NCI-H774 (cell line): ENCODE measurements at places on chromosomes 6 and 20.

DNA sequence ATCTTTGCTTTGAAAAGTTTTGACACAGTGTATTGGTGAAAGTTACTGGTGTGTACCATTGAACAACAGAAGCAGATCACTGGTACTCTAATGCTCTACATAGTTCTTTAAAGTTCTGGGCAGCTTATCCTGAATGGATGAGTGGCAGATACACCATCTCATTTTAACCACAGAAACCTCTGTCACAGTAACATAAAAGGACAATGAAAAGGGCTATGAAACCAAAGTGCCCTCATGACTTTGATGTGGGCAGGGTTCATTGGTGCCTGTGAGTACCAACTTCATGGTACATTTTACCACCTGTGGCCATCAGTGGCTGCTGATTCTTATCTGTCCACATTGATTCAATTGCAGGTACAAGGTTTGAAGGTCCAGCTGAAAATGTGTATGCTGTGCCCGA is 285.7 kb upstream of the PREP start:
- no peak for DNase-seq

DNA sequence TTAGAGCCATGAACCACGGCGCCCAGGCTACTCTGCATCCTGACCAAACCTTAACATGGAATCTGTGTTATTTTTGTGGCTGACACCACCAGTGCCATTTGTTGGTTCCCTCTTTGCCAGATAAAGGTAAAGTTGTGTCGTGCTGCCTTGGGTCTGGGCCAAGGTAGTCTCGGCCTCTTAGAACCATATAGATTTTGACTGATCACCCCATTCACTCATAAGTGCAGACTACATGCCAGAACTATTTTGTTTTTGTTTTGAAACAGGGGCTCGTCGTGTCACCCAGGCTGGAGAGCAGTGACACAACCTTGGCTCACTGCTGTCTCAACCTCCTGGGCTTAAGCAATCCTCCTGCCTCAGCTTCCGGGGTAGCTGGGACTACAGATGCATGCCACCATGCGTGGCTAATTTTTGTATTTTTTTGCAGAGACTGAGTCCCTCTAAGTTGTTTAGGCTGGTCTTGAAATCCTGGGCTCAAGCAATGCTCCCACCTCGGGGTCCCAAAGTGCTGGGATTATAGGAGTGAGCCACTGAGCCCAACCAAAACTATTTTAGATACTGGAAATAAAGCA is 19.2 kb upstream of the RIPOR3 start:
- no peak for DNase-seq

GRCh38 chr20:53281557-53282117 is 309.5 kb downstream of the TSHZ2 start:
- no peak for DNase-seq

DNA sequence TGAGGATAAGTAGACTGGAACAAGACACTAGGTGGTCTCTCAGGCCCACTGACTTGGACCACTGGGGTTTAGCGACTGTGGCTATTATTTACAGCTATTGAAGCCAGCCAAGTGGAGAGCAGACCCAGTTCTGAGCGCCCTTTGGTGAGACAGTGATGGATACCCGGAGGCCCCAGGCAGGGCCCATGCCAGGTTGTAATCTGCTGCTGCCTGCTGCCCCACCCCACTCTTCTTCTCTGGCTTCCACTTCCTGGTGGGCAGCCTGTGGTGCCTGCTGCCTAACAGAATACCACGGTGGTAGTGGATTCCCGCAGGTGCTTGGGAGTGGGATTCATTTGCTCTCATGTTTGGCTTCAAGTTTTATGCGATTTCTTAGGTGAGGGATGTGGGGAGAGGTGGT is 570 bp downstream of the RAB44 start:
- DNase-seq, result no peak

DNA sequence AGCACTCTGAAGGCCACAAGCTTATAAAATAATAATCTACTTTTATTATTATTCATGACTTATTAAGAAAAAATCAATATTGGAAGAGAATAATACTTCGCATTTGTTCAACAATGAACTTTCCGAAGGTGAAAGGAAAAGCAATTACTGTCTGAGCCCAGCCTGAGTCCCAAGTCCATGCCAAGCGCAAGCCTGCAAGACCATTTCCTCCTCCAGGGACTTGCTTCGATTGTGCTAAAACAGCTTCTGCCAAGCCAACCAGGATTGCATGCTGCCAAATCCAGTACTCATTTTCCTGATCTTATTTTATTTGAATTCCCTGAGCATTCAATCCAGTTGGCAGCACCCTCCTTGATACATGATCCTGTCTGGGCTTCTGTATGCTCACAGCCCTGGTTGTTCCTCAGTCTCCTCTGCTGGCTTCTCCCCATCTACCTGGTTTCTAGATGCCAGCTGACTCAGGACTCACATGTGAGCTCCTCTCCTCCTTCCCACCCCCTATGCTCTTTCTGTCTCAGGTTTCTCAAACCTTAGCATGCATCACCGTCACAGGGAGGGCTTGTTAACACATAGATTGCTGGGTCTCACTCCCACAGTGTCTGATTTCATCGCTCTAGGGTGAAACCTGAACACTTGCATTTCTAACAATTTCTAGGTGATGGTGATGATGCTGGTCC is 55.9 kb upstream of the PSMF1 start:
- DNase-seq, result no peak

DNA sequence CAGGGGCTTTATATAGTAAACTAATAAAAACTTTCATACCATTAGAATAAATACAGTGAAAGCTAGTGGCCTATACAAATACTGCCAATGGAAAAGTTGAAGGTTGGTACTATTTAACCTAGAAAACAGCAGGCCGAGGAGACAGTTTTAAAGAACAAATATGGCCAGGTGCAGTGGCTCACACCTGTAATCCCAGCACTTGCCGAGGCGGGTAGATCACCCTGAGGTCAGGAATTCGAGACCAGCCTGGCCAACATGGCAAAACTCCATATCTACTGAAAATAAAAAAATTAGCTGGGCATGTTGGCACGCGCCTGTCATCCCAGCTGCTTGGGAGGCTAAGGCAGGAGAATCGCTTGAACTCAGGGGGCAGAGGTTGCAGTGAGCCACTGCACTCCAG is 24.8 kb downstream of the GLYATL3 start:
- no peak for DNase-seq

DNA sequence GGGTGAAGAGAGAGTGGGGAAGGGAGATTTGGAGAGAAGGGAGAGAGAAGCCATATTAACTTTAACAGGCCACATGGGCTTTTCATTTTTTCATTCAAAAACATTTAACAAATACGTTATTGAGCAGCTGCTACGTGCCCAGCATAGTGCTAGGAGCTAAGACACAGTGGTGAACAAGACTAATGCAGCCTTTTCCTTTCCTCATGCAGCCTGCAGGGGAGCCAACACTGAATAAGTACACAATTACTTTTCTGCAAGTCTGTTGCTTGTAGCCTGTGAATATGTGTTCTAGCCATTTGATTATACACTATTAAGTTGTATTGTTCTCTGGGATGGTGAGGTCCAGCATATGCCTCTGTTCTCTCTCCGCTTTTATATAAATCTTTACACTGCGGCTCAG is 1.9 kb upstream of the BLOC1S5 start:
- no peak for DNase-seq

DNA sequence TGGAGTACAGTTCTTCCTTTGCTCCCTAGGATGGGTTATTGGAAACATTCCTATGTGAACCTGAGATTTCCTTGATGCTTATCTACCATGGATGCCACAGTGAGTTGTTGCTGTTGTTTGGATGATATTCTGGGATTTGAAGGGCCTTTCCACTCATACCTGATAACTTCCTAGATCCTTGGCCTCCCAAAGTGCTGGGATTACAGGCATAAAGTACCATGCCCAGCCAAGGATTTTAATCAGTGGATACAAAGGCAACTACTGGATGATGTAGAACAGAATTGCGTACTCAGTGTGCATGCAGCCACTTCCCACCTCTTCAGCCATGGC is 20.0 kb downstream of the PPP1R16B start:
- no peak for DNase-seq

DNA sequence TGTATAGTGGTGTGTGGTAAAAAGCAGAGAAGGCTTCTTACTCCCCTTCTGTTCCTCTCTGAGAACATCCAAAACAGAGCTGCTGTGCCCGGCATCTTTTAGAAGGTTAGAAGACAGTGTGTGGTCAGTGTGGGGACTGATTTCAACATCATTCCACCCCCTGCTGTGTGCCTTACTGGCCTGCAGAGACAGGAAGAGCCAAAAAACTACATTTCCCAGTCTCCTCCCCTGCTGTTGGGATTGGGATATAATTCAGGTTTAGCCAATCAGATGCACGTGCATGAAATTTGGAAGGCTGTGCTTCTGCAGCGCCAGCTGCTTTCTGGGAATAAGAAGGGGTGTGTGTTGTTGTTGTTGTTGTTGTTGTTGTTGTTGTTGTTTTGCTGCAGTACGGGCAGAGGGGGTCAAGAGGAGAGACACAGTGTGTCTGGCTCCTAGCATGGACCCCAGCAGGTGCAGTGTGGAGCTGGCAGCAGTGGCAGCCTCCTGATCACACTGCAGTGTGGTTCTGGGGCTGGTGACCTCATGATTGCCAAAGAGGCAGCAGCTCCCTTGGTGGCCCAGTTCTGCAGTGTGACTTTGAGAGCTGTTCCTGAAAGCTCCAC is 74.7 kb downstream of the MRPL14 start:
- DNase-seq, result no peak

- no peak for DNase-seq
Observed at GRCh38 chr6:43275801-43276576, 22.1 kb upstream of the SLC22A7 start.

- no peak for DNase-seq
Observed at GRCh38 chr20:31712564-31713311, 9.9 kb downstream of the BCL2L1 start.

DNA sequence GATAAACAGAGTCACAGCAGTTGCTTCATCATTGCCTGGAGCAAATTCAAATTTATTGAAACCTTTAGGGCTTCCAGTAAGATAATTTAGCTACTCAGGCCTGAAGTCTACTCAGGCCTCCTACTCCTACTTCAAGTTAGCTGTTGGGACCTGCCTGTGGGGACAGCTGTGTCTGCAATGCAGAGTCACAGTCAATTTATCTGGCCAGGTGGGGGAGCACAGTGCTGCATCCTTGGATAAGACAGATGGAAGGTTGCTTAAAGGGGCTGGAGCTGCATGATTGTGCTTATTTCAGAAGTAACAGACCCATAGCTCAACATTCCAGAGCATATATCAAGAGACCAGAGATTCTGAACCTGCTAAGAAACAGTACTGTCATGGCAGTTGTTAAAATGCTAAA is 932.1 kb downstream of the QKI start:
- DNase-seq, result no peak

GRCh38 chr6:7546020-7546369 is 4.5 kb downstream of the DSP start:
- no peak for DNase-seq

- no peak for DNase-seq
Observed at GRCh38 chr6:40342723-40343122, 244.4 kb downstream of the LRFN2 start.

DNA sequence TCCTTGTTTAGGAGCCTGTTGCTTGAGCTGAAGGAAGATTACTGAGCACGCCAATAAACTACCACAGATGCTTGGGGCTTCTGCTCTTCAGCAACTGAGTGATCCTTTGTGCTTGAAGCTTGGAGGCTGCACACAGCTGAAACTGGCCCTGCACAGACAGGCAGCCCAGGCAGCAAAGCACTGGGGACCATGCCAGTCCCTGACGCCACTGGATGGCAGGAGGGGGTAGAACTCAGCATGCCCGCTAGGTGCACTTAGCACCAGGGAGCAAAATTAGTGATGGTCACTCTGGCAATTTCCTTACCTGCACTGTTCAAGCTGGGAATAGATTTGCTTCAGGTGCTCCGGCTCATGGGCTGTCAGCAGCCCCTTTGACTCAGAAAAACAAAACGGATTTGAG is 91.5 kb downstream of the FAM50B start:
- DNase-seq, result no peak

GRCh38 chr20:25285091-25285647 is 37.3 kb downstream of the PYGB start:
- no peak for DNase-seq

DNA sequence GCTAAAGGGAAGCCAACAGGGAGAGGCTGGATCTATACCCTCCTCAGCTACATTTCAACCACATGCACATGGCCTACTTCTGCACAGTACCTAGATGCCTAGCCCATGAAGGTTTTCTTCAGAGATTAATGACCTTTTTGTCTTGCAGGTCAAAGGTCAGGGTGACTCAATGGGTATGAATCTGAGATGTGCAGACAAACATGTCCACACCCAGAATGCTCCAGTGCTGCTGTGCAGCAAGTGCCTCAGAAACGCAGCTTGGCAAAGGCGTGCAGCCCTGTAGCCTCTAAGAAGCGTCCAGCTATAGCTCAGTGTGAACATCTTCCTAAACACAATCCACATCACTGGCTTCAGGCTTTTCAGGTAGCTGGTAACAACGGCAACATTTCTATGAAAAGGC is 24.4 kb downstream of the MAP1LC3A start:
- no peak for DNase-seq

GRCh38 chr6:39808964-39809363 is 16.8 kb downstream of the DAAM2 start:
- DNase-seq, result no peak

- no peak for DNase-seq
Observed at GRCh38 chr6:139663996-139664395, 289.5 kb upstream of the CITED2 start.

- DNase-seq, result no peak
Observed at GRCh38 chr6:11244387-11245126, 12.1 kb upstream of the NEDD9 start.

DNA sequence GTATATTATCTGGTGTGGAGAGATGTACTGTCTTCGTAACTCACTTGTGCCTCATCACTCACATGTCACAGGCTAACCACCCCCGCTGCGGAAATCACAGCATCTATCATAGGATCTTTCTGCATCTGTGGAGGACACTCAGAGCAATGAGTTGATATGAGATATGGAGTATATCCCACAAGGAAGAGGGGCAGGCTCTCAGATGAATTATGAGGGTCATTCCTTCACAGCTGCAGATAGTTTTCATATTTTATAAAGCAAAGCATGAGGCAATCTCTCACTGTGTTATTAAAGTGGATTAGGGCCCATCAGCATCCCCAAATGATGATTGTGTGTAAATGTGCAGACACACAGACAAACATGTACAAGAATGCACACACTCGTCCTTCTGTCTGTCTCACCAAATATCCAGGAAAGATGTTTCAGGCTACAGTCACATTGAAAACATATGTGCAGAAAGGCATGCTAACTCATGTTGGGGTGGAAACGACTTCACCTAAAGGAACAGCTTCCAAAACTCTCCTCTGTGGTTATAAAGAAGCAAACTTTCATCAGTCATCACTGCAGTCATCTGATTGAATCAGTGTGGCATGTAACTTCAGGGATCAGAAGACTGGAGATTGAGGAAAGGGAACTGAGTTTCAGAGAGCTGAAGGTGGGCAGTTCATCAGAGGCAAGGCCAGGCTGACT is 164.7 kb downstream of the FOXC1 start:
- DNase-seq, result no peak
